ENCODE measurements at places on chromosomes 6 and 20.
A peak's percentile ranks its signal among the peaks of the same experiment; 100 is the strongest.

DNA sequence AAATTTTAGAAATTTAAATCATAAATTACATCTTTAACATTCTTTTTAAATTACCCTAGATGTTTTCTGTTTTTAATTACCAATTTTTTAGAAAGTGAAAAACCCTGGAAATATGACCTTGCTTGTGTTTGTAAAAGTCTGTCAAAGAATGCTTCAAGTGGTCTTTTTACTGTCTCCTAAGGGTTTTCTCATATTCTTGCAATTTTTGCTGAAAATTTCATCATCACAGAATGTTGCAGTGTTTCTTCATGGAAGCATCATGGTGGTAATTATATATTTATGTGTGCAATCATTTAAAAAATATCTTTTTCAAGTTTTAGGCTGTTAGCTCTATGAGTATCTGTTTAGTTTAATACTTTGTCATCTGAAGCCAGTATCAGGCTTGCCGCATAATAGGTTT, 178.2 kb downstream of the HDGFL1 start:
- no peaks in the 10 kb centered on the region for H3K27me3 ChIP-seq
- H3K4me3 ChIP-seq: no peak overlapping the region
- H3K27ac ChIP-seq: no peak overlapping the region

DNA sequence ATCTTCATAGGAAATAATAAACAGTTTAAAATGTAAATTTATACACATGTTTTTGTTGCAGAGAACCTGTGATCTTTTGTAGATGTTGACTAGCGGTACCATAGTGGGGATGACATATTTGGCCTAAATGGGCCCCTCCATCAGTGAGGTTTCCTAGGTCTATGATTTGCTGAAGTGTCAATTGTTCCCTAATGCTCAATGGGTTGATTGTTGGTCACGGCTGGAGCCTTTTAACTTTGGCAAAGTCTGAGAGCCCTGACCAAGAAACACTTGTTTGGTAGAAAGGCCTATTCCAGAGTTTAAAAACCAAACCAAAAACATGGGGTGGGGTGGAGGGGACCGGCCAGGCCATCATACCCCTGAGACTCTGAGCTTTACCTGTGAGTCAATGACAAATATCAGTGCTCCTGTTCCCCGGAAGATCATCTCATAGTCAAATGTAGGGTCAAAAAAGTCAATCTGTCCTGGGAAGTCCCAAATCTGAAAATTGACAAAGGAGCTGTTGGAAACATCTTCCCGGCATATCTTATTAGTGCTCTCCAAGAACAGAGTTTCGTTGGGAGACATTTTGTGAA, 25.1 kb downstream of the RRAGD start:
- no peak for DNase-seq
- H3K27me3 ChIP-seq: peaks cover 19% of the 10 kb centered on the region
- H3K36me3 ChIP-seq: no peaks in the 10 kb centered on the region
- no peak overlapping the region for H3K27ac ChIP-seq

- H3K36me3 ChIP-seq: no peaks in the 10 kb centered on the region
- no peaks in the 10 kb centered on the region for H3K27me3 ChIP-seq
- no peaks in the 10 kb centered on the region for H3K4me1 ChIP-seq
- H3K4me3 ChIP-seq: no peak overlapping the region
Observed at GRCh38 chr6:81934936-81935335, 182.5 kb upstream of the TENT5A start.

- no peaks in the 10 kb centered on the region for H3K4me1 ChIP-seq
- no peaks in the 10 kb centered on the region for H3K27me3 ChIP-seq
- DNase-seq: no peak
- no peak overlapping the region for H3K4me3 ChIP-seq
- peaks cover 33% of the 10 kb centered on the region for H3K36me3 ChIP-seq
Observed at GRCh38 chr20:20492521-20493332, 124.8 kb downstream of the INSM1 start.

- H3K4me1 ChIP-seq: peaks cover 65% of the 10 kb centered on the region
- no peak for DNase-seq
- H3K27me3 ChIP-seq: no peaks in the 10 kb centered on the region
- peaks cover 42% of the 10 kb centered on the region for H3K36me3 ChIP-seq
- H3K27ac ChIP-seq: no peak overlapping the region
- peak overlapping the region; percentile 28 for H3K4me3 ChIP-seq
Observed at GRCh38 chr6:37525460-37526357, 26.0 kb upstream of the CCDC167 start.

GRCh38 chr6:108897371-108897770, 49.1 kb downstream of the ARMC2 start:
- no peak overlapping the region for H3K27ac ChIP-seq
- H3K4me3 ChIP-seq: no peak overlapping the region
- no peaks in the 10 kb centered on the region for H3K27me3 ChIP-seq
- peaks cover 43% of the 10 kb centered on the region for H3K4me1 ChIP-seq

DNA sequence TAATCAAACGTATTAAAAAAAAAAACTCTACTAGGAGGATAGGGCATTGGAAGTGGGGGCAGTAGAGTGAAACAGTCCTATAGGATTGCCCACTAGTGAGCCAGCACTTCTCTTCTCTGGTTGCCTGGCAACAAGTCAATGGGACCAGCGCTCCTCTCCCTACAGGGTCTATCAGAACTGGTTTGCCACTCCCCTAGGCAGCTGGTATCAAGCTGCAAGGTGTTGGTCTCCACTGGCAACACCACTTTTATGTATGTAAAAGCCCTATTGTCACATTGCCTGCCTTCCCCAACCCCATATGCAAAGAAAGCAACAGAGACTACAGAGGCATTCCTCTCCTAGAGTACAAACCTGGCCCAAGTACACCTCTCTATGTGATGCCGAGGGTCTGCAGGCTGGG, 166.9 kb upstream of the MCHR2 start:
- no peak overlapping the region for H3K4me3 ChIP-seq
- H3K4me1 ChIP-seq: no peaks in the 10 kb centered on the region
- H3K27me3 ChIP-seq: peaks cover 16% of the 10 kb centered on the region
- no peak overlapping the region for H3K27ac ChIP-seq

DNA sequence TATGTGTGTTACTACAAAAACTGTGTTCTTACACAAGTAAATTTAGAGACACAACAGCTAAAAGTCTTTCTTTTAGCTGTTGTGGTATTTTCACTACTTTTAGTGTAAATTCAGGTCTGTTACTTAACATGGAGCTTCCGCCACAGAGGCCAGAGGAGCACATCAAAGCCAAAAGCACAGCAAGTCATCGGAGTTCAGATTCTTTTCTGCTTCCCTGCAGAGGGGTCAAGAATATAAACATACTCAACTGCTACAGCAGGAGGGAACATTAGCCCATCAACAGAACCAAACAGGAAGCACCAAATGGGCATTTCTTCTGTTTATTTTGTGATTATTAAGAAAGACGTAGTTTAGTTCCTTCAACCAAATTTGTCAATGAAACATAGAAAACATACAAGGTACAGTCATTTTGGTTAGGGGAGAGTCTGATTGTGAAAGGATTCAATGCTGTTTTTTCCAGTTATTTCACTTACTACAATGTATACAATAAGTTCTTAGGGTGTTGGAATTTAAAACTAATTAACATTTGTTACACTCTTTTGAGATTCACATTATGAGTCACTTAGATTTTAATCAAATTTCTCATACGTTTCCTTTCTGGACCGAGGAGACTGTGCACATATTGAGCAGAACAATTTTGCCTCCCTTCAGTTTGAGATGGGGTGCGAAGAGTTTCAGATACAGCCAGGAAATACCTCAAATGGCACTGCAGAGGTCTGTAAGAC, 42.8 kb upstream of the DSE start:
- H3K4me3 ChIP-seq: no peak overlapping the region
- DNase-seq: no peak
- H3K36me3 ChIP-seq: no peaks in the 10 kb centered on the region
- H3K27ac ChIP-seq: no peak overlapping the region

DNA sequence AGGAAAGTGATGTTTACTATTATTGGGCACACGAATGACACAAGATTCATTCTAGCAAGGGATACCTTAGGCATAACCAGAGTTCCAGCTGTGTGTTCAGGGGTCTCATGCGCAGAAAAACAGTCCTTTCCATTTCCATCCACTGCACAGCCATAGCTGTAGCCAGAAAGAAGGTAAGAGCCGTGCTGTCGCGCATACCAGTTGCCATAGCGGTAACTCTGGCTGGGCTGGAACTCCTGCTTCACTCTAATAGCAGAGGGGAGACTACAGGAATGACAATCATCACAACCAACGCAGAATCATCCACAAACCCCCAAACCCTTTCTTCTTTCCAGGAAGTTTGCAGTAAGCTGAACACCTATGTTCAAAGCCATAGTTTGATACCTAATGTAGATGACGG, 7.5 kb downstream of the C6orf52 start:
- no peak for DNase-seq
- no peak overlapping the region for H3K4me3 ChIP-seq
- no peaks in the 10 kb centered on the region for H3K36me3 ChIP-seq
- peaks cover 18% of the 10 kb centered on the region for H3K27me3 ChIP-seq
- H3K4me1 ChIP-seq: peaks cover 4% of the 10 kb centered on the region
- H3K27ac ChIP-seq: no peak overlapping the region

DNA sequence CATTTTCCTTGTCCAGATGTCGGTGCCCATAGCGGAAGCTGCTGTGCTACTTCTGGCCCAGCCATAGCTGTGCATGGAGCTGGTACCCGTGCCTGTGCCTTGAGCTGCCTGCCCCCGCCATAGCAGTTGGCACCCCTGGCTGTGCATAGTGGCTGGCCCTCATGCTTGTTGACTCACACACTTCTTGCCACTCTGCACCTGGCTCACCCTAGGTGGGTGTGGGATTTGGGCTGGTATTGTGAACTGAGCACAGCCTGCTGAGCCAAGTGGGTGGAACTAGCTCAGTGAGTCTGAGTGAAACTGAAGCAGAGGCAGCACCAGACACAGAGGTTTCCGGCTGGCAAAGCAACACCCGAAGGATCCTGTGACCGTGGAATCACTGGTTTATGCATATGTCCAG, 689.5 kb upstream of the EYS start:
- H3K27ac ChIP-seq: no peak overlapping the region
- H3K27me3 ChIP-seq: no peaks in the 10 kb centered on the region
- H3K4me3 ChIP-seq: no peak overlapping the region
- no peaks in the 10 kb centered on the region for H3K36me3 ChIP-seq

- no peak overlapping the region for H3K4me3 ChIP-seq
- H3K27me3 ChIP-seq: peaks cover 69% of the 10 kb centered on the region
- H3K36me3 ChIP-seq: no peaks in the 10 kb centered on the region
- no peaks in the 10 kb centered on the region for H3K4me1 ChIP-seq
Observed at GRCh38 chr20:21559305-21559704, 45.4 kb upstream of the NKX2-2 start.

DNA sequence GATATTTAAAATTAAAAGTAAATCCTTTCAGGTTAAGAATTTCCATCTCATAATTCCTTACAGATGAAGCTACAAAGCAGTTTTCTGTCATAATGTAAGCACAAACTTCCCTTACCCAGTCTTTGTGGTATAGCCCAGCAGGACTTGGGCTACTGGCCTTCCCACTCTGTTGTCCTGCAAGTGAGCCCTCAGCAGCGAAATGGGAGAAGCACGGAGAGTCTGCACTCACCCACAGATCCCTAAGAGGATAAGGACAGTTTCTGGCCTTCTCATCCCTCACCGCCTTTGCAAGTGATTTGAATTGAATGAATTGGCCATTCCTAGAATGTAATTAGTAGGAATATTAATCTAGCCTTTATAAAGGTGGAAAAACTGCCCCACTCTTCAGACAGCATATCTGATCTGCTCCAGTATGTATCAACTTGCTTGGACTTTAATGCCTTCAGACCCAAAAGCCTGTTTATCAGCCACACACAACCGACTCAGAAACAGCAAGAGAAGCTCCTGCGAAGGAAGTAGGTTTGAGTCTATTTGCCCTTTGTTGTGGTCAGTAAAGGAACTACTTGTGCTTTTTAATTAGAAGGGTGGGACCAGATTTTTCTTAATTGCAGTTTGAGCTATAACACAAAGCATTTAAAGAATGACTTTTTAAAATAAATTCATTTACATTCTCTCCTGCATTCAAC, 29.9 kb upstream of the PRDM1 start:
- no peak overlapping the region for H3K27ac ChIP-seq
- peak; percentile 7 for DNase-seq
- H3K4me1 ChIP-seq: peaks cover 9% of the 10 kb centered on the region
- H3K36me3 ChIP-seq: no peaks in the 10 kb centered on the region
- no peaks in the 10 kb centered on the region for H3K27me3 ChIP-seq

DNA sequence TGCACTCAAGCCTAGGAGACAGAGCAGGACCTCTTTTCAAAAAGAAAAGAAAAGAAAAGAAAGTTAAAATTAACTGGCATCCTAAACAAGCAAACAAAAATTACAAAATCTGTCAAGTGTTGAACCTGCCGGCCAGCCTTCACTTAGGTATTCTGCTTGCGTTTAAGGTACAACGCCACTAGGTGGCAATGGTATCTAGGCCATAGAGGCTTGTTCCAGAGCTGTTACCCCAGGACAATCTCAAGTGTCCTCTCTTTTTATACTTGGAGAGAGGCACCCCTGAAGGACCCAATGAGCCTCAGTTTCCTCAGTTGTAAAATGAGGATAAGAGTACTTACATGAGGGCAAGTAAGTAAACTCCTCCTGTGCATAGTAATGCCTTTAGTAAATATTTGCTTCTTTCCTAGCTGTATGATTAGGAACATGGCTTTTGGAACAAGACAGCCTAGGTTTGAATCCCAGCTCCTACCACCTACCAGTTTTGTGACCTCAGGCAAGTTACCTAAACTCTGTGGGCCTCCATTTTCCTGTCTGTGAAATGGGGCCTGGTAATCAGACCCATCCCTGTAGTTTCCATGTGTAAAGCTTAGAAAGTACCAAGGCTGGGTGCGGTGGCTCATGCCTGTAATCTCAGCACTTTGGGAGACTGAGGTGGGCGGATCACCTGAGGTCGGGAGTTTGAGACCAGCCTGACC, 5.8 kb upstream of the PACSIN1 start:
- no peaks in the 10 kb centered on the region for H3K4me1 ChIP-seq
- no peaks in the 10 kb centered on the region for H3K36me3 ChIP-seq
- no peak overlapping the region for H3K4me3 ChIP-seq
- H3K27me3 ChIP-seq: peaks cover 8% of the 10 kb centered on the region

GRCh38 chr20:24109008-24109407, 120.4 kb upstream of the GGTLC1 start:
- H3K4me1 ChIP-seq: peaks cover 12% of the 10 kb centered on the region
- peak overlapping the region; percentile 84 for H3K4me3 ChIP-seq
- H3K27me3 ChIP-seq: no peaks in the 10 kb centered on the region
- peaks cover 4% of the 10 kb centered on the region for H3K36me3 ChIP-seq
- DNase-seq: peak; percentile 60

DNA sequence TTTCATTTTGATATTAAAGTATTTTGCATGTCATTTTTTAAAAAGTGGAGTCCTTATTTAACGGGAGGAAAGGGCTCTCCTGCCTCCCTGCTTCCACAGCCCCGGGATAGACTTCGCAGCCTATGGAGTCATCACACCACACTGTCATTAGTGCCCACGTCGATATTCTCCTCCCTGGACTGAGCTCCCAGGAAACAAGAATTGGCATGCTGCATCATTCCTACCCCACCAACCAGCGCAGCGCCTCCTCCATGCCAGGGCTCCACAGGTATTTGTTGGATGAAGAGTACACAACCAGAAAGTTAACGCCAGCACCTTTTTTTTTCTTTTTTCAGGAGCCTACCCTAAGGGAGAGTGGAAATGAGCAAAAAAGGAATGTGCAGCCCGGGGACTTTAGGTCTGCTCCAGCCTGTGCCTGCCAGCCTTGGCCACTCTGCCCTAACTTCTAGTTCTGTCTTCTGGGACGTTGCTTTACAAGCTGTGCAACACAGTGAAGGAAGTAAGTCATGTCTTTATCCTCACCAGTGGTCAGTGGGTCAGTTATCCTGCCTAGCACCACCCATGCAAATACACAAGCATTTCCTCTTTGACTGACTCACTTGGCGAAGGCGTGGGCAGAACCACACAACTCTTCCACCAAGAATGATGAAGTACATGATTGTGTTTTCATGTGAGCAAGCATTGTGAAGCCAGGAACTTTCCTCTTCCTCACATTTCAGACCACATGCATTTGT, 180.7 kb upstream of the UST start:
- H3K27ac ChIP-seq: no peak overlapping the region
- DNase-seq: no peak
- H3K4me1 ChIP-seq: peaks cover 17% of the 10 kb centered on the region
- peak overlapping the region; percentile 35 for H3K4me3 ChIP-seq
- peaks cover 66% of the 10 kb centered on the region for H3K27me3 ChIP-seq

Data from effector memory CD8-positive, alpha-beta T cell (primary cell).